NB4 (cell line): ENCODE measurements at places on chromosomes 13 and 19.

DNA sequence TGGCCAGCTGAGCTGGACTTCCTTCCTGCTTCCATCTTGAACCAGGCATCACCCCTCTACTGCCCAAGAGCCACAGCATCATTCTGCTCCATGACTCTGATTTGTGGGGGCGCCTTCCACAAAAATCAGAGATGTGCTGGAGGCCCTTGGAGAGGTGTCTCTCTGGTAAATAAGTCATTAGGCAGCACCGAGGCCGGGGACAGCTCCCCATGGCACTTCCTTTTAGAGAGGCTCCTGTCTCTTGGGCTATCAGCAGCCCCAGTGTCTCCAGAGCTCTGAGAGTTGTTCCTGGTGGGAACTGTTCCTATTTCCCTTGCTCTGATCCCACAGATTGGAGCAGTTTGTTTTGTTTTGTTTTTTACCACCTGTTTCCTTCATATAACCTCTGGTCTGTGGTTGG is 19.9 kb downstream of the NWD1 start:
- peak; percentile 40 for DNase-seq

DNA sequence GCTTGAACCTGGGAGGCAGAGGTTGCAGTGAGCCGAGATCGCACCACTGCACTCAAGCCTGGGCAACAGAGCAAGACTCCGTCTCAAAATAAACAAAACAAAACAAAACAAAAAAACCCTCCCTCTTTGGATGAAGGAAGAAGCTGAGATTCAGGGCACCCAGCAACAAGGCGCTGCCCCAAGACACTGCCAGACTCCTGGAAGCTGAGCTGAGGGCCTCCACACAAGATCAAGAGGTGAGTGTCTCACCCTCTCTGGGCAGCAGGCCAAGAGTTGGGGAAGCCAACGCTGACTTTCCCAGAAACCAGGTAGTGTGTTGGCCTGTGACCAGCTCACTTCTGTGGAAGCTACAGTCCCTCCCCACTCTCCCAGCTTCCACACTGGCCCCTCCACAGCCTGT is 3.7 kb upstream of the TYROBP start:
- no peak for DNase-seq

GRCh38 chr13:108561149-108561548 is 68.3 kb upstream of the MYO16 start:
- DNase-seq: no peak

- DNase-seq: no peak
These were observed 35.4 kb downstream of the LHFPL6 start for GRCh38 chr13:39567569-39567968.

DNA sequence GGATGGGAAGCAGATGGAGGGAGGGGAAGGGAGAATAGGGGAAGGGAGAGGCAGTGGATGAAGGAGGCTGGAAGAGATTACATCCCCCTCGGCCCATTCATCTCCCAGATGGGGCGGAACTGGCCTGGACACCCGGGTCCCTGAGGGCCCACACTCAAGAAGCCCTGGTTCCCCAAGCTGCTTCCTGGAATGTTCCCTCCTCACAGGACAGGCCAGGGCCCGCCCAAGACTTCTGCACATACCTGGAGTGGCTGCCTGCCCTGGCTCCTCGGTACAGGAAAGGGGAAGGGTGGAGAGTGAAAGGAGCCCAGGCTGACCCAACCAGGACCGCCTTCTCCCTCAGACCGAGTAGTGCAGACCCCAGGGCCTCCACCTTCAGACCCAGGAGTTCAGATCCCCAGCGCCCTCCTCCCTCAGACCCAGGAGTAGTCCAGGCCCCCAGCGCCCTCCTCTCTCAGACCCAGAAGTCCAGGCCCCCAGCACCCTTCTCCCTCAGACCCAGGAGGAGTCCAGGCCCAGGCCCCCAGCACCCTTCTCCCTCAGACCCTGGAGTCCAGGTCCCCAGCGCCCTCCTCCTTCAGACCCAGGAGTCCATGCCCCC is 489 bp downstream of the NTF4 start:
- DNase-seq: no peak

GRCh38 chr13:65913173-65913572 is 1317.0 kb downstream of the PCDH9 start:
- no peak for DNase-seq

GRCh38 chr19:8505680-8506401 is 3.4 kb upstream of the PRAM1 start:
- peak; percentile 93 for DNase-seq

GRCh38 chr13:108037348-108037747 is 178.0 kb downstream of the LIG4 start:
- no peak for DNase-seq

DNA sequence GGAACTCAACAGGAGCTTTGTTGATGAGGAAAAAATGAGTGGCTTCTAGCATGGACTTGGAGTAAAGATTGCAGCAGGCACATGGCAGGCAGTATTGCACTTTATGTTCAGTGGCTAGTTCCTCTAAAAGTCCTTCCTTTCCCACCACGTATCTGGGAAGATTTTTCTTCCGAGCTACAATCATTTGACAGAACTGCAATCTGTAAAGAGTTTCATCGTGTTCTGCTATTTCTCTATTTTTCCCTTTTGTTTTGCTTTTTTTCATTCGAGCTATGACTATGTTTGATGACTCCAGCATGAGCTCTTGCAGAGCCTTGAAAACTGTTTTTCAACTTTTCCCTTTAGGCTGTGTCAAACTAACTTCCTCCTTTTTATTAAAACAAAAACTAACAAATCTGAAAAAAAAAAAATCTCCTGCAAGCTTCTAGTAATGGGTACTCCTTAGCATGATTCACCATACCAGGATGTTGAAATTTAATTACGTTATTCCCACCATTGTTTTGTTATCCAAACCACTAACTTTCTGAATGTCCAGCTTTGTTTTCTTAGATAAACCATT is 12.3 kb downstream of the CLDN10 start:
- peak; percentile 58 for DNase-seq

- DNase-seq: peak; percentile 76
These were observed 118.8 kb downstream of the VWA8 start for GRCh38 chr13:41842036-41842620.

- DNase-seq: no peak
These were observed 4.4 kb upstream of the INTS6 start for GRCh38 chr13:51457086-51457815.

- no peak for DNase-seq
These were observed 3.5 kb upstream of the ZFP82 start for GRCh38 chr19:36421749-36422481.
